Choroid plexus epithelial cell (primary cell): ENCODE measurements at places on chromosomes 12 and 14.

DNA sequence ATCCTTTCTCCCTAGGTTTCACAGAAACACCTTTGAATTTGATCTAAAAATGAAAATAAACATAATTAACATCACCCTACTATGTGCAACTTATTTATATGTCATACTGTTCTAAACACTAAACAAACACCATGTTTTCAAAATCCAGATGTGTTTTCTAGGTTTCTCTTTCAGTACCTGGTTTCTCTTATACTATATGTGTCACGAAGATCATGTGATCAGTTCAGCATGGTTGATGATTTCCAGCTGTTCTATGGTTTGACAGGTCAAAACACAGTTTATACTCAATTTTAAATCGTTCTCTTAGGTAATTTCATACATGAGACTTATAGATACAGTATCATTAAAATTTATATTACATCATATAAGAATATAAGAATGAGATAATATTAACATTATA lies 373.1 kb downstream of the SOX5 start:
- DNase-seq: no peak

- no peak for DNase-seq
These were observed 93.7 kb downstream of the VCPKMT start for GRCh38 chr14:50022661-50023060.

GRCh38 chr12:51760231-51760630 lies 88.3 kb downstream of the FIGNL2 start:
- DNase-seq: no peak

GRCh38 chr14:38089123-38089522 lies 118.6 kb upstream of the SSTR1 start:
- no peak for DNase-seq

GRCh38 chr14:66005900-66006434 lies 480.2 kb upstream of the CCDC196 start:
- DNase-seq: no peak

GRCh38 chr12:101604132-101604531 lies 9.4 kb downstream of the MYBPC1 start:
- peak; percentile 20 for DNase-seq

DNA sequence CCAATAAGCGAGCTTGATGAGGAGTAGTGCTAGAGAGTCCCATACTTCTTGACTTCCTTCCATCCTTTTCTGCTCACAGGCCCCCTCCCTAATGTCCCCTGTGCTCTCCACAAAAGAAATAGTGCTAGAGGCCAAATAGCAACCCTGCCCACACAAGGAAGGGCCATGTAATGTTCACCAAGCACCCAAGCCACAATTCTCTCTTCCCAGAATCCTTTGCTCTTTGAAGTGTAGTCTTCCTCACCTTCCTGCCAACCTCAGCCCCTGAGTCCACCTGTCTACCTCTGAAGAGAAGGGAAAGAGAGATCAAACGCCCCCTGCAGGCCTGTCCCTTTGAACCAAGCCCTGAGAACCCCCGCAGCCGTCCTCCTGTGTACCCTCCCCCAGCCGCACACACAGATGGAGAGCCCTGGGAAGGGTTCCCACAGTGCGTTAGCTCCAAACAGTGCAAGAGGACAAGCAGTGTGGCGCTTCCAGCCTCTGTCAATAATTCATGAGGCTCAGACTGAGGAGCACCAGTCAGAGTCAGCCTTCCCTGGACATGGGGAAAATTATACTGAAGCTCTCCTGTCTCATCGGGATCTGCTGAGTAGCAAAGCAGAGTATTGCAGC lies 1.9 kb upstream of the DHRS4 start:
- DNase-seq: no peak
